ENCODE measurements at places on chromosomes 1 and 21.

GRCh38 chr1:53408013-53408754 lies 51.0 kb upstream of the DMRTB1 start:
- DNase-seq = no peak

GRCh38 chr1:157199421-157199755 lies 61.2 kb upstream of the ETV3 start:
- no peak for DNase-seq

GRCh38 chr1:109632671-109633346 lies 13.2 kb downstream of the AMPD2 start:
- no peak for DNase-seq

DNA sequence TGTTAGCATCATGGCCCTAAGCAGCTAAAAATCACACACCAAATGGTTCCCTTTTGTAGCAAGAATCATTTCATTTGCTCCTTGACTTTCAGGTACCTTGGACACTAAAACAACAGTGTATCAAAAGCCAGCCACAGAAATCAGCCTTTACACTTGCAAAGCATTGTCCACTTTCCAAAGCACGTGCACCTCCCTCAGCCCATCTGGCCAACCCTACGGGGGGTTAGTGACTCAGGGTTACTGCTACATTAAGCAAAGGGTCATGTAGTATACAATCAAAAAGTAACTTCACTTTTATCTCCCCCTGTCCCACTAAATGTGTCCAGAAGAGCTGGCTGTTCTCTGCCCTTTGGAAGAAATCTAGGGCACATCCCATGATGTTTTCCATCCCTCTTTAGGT lies 149.7 kb downstream of the HIVEP3 start:
- DNase-seq = no peak

- no peak for DNase-seq
These were observed 824 bp upstream of the IFI44L start for GRCh38 chr1:78619446-78619802.

DNA sequence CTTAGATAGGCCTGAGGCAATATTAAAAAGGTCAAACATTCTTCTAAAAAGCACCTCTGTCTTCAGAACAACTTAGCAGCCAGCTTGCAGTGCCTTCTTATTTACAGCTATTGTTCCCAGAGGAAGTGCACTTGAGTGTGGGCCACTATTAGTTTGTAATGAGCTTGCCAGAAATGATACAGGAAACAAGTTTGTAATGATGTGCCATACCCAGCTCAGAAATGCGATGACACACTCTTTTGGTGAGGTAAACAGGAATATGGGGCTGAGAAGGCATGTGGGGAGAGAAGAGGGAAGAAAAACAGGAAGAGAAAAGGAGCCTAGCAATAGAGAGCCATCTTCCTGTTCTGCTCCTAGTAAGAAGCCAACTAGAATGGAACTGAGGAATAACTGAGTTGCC lies 295.4 kb downstream of the AGBL4 start:
- no peak for DNase-seq

DNA sequence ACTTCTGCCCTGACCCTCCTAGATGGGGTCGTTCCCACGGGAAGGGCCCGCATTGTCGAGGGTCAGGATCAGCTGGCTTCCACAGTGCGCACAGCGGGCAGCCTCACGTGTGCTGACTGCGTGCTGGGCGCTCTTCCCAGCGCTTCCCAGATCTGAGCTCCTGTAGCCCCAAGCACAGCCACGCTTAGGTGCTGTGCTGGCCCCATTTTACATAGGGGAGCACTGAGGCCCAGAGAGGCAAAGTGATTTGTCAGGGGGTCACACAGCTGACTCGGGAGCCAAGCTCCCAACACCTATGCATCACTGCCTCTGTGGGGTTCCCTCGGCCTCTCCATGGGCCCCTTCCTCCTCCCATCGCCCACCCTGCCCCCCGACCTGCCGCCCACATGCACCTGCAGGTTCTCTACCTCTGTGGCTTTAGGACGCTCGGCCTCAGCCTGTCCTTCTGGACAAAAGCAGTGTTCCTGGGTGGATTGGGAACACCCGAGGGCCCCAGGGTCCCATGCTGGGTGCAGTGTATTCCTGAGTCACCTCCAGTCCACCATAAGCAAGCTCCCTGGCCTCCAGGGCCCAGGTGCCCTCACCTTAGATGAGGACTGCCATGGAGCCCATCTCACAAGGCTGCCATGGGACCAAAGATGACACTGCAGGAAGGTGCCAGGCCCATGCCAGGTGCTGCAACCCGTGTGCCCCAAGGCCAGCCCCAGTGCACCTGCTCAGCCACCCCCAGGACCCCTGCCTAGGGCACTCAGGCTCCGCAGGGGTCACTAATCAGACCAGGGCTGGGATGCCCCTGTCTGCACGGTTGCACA lies 23.3 kb downstream of the TFF3 start:
- no peak for DNase-seq

DNA sequence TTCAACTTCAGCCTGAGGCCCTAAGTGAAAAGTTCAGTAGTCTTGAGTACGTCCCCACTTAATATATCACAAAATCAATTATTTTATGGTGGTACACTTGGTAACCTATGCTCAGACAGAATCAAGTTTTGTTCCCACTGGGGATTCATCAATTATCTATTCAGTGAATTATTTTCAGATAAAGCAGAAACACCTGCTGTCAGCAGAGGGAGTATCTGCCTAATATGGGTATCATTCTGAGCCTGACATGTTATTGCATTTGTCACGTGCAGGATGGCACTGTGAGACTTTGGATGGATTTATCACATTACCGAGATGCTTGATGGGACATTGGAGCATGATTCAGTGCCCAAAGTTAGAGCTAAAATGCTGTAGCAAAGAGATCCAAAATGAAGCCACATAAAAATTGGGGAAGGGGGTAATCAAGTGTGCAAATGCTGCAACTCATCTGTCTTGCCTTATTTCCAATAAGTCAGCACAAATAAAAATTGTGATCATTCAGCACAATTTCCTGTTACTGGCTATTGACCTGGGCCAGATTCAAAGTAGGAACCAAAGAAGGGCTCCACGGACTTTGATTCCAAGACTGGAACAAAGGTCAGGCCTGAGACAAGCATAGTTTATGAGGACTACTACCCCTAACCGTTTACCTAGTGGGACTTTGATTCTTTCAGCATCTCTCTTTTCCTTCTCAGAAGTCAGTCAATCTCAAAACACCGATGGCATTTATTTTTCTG lies 657.6 kb downstream of the LMO4 start:
- no peak for DNase-seq

GRCh38 chr1:57252597-57253294 lies 171.1 kb downstream of the DAB1 start:
- DNase-seq = no peak

GRCh38 chr1:28893403-28894102 lies 20.8 kb upstream of the EPB41 start:
- DNase-seq = peak; percentile 75

- no peak for DNase-seq
These were observed 120.9 kb upstream of the IPO9 start for GRCh38 chr1:201708085-201708512.

GRCh38 chr1:184422490-184423233 lies 35.8 kb downstream of the C1orf21 start:
- DNase-seq = no peak

GRCh38 chr1:36625935-36626310 lies 143.2 kb upstream of the CSF3R start:
- DNase-seq = no peak

- no peak for DNase-seq
These were observed 9.5 kb downstream of the CTSK start for GRCh38 chr1:150798525-150798924.

DNA sequence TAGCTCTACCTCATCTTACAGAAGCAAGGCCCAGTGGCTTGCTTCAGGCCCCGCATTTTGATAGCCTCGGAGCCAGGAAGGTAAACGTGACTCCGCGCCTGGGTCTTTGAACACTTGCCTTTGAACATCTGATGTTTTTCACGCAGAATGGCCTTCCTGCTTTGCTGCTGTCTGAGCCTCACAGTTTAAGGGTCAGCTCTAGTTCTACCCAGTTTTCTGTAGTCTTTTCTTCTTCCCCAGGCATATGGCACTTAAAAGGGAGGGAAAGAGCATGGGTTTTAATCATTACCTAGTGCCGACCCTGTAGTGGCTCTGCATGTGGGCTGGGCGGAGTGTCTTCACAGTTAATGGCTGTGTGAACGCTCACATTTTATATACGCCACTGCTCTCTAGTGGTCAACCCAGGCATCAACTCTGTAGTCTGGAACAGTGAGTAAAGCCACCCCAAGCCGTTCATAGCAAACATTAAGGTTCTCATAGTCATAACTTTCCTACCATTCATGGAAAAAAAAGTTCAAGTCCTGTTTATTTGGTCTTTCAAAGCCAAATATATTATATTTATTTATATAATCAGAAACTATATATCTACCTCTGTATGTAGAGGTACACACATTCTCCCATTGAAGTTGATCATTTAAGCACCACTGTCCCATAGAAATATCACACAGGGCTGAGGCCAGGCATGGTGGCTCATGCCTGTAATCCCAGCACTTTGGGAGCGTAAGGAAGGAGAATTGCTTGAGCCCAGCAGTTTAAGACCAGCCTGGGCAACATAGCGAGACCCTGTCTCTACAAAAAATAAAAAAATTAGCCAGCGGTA lies 78.1 kb downstream of the IER5 start:
- peak; percentile 87 for DNase-seq

- no peak for DNase-seq
These were observed 334.3 kb upstream of the LRRC7 start for GRCh38 chr1:69233463-69233862.

DNA sequence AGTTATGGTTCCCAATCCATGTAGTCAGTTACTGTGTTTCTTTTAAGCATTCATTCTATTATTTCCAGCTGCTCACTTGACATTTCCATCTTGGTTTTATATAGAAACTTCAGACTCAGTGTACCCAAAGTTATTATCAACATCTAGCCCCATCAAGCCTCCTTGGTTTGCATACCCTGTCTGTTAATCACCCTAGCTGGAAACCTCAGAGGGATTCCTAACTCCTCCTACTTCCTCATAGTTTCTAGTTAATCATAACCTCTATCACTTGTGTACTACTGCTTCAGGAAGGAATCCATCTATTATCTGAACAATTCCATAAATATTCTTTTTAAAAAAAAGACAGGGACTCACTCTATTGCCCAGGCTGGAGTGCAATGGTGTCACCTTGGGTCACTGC lies 293.3 kb downstream of the SDCCAG8 start:
- DNase-seq = no peak

DNA sequence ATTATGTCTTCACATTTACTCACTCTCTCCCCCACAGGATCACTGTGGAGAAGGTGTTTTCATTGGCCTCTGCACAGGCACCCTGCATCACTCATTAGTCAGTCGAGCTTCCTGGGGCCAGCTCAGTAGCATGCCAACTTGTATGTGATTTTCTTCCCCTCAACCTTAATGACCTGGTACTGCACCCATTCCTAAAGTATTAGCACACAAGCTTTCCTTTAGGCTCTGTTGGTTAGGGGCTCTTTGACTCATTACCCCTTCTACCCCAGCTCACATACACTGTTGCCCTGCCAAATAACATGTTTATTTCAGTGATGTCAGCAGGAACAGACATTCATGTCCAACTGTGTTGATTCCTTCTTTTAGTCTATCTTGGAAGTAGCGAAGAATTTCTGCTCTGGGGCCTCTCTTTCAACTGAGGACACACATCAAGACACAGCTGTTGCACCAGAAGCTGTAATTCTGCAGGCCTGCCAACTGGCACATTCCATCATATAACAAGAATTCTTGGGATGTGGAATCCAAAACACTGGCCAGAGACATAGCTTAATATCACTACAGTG lies 603.5 kb upstream of the ADAMTS5 start:
- DNase-seq = no peak

- DNase-seq = no peak
These were observed 163.0 kb upstream of the RNPC3 start for GRCh38 chr1:103362348-103363007.

Measured in hematopoietic multipotent progenitor cell treated with erythropoietin and hydrocortisone succinate and interleukin-3 and kit ligand, for 17 days (in vitro differentiated cells).